T-helper 1 cell (primary cell): ENCODE measurements at places on chromosomes 13 and 19.
A peak's percentile ranks its signal among the peaks of the same experiment; 100 is the strongest.

- DNase-seq, result no peak
Measured at GRCh38 chr13:113152984-113153809, 5.3 kb upstream of the PROZ start.

GRCh38 chr13:59527500-59527899, 636.2 kb downstream of the DIAPH3 start:
- DNase-seq, result no peak

- no peak for DNase-seq
Measured at GRCh38 chr13:51937320-51938290, 73.6 kb downstream of the ATP7B start.

- no peak for DNase-seq
Measured at GRCh38 chr13:85995788-85996418, 196.7 kb upstream of the SLITRK6 start.

- no peak for DNase-seq
Measured at GRCh38 chr13:40781717-40782116, 7.7 kb upstream of the SLC25A15 start.

DNA sequence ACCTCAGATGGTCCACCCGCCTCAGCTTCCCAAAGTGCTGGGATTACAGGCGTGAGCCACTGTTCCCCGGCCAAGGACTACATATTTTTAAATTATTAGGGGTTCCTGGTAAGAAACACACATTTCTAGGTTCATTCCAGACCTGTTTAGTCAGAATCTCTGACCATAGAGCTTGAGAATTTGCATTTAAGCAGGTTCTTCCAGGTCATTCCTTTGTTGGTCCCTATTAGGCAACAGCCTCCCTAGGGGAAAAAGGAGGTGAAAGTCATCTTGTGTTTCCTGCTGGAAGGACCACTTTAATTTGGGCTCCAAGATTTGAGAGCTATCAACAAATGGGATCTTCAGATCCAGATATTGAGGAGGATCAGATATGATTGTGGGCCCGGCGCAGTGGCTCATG, 16.3 kb downstream of the S1PR2 start:
- DNase-seq, result no peak

GRCh38 chr13:89375839-89376238, 1704.7 kb downstream of the SLITRK5 start:
- no peak for DNase-seq

DNA sequence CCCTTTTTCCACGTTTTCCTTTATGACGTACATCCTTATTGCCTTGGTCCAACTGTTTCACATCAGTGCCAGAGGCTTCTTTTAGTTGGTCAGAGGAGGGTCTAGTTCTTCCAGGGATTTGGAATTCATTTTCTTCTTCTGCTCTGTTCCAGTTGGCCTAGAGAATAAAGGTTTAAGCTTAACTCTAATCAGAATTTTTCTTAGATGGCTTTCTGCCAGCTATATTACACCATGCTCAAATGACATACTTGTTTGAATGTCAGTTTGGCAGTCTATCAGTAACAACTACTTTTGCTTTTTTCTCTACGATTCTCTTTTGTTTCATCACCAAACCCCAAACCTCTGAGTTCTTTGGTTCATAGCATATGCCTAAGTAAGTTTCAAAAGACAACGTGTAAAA, 16.8 kb downstream of the SPART start:
- DNase-seq, result no peak

GRCh38 chr13:75372517-75372916, 109.5 kb downstream of the TBC1D4 start:
- DNase-seq, result peak; percentile 17

GRCh38 chr13:74576420-74576819, 442.2 kb upstream of the KLF12 start:
- DNase-seq, result no peak

- DNase-seq, result peak; percentile 61
Measured at GRCh38 chr19:49677231-49677900, at the start of gene PRMT1. TSS of gene PRMT1 (plus strand) at chr19:49677271. CDS start at chr19:49677281, 10 bp downstream.

DNA sequence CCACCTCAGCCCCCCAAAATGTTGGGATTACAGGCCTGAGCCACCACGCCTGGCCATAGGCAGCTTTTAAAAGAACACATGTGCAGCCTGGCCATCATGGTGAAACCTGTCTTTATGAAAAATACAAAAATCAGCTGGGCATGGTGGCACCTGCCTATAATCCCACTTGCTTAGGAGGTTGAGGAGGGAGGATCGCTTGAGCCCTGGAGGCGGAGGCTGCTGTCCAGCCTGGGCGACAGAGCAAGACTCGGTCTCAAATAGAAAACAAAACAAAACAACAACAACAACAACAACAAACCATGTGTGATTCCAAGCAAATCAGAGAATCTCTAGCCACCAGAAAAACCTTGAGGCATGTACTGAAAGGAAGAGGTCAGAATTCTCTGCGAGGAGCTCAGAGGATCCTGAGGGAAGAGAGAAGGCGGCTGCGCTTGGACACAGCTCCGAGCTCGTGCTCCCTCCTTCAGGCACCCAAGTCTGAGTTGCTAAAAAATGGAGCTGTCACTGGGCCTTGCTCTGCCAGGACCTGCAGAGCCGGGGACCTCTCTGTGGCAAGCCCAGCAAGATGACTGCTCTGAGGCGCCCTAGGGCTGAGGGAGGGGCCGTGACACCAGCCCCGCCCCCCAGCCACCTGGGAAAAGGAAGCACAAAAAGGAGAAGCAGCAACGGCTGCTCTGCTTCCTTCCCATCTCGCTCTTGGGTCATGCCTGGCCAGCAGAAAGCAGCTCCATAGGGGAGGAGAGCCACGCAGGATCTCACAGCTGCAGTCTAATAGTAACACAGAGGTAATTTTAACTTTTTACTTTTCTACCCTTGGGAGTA, at the start of gene ARL11:
ARL11 (plus strand) TSS at position 677 of the 822 bp plus-strand sequence. CDS start 1,941 bp downstream, outside the sequence.
- DNase-seq, result peak; percentile 10

DNA sequence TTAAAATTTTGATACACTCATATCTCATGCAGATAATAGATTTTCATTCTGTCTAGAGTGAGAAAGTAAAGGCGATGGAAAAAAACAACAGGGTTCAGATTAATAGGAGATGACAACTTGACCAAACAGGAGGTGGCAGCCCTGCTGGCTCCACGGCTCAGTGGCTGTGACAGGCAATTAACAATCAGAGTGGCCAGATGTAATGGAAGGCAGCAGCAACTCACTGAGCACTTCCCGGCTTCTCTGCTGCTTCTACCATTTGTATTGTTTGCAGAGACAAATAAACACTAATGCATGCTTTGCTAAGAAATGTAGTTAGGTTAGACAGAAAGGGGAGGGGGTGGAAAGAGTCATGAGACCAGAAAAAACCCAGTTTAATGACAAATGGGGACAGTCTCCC, 473.0 kb upstream of the SLC10A2 start:
- no peak for DNase-seq
